ENCODE measurements at places on chromosomes 11 and 22.

GRCh38 chr22:33819743-33820142, 100.5 kb downstream of the LARGE1 start:
- DNase-seq, result no peak

GRCh38 chr11:43376594-43376993, 17.9 kb downstream of the TTC17 start:
- no peak for DNase-seq

- DNase-seq, result peak; percentile 93
Observed at GRCh38 chr11:62542750-62543567, 3.6 kb downstream of the AHNAK start.

DNA sequence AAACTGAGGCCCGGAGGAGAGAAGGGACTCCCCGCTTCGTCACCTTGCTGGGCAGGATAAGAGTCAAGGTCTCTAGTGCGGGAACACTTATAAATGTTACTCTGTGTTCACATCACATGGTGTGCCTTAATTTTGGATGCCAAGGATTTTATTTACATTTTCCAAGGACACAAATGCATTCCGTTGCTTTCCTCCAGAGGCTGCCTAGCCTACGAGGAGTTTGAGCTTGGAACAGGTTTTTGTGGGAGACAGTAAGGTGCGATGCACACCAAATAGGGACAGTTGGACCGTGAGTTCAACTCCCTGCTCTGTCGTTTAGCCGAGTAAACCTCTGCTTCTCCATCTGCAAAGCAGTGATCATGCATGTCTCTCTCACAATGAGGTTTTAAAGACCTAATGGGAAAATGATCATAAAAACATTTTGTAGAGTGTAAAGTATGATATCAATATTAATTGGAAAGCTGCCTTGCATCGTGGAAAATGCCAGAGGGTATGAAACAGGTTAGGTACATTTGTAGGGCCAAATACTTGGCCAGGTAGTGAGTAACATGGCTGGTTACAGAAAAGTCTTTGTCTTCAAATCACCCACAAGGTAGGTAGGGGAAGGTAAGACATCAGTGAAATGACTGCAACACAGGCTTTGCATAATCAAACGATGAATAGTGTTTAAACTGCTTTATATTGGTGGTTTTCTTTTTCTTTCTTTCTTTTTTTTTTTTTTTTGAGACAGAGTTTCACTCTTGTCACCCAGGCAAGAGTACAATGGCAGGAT, 61.8 kb downstream of the ST3GAL4 start:
- DNase-seq, result no peak

- DNase-seq, result peak; percentile 77
Observed at GRCh38 chr22:19941365-19942082, at the start of the genes COMT and TXNRD2. Gene COMT, plus strand, starts transcription at chr22:19941772. Its CDS starts 20,755 bp downstream, at chr22:19962527. Gene TXNRD2, minus strand, starts transcription at chr22:19941818. Its CDS starts 15 bp downstream, at chr22:19941803.

DNA sequence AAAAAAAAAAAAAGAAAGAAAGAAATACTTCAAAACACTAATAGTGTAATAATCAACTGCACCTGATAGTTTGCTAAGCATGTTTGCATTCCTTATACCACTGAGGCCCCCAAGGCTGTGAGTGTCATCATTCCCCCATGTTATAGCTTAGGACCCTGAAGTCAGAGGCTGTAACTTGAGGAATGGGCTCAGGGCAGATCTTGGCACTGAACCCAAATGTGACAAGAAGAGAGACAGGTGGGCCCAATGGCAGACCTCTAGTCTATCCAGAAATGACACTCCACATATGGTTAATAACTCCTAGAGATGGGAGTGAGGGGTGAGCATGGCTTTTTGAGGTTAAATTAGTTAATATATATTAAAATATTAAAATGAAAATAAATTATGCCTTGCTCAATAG, 13.2 kb downstream of the ZNF70 start:
- no peak for DNase-seq

DNA sequence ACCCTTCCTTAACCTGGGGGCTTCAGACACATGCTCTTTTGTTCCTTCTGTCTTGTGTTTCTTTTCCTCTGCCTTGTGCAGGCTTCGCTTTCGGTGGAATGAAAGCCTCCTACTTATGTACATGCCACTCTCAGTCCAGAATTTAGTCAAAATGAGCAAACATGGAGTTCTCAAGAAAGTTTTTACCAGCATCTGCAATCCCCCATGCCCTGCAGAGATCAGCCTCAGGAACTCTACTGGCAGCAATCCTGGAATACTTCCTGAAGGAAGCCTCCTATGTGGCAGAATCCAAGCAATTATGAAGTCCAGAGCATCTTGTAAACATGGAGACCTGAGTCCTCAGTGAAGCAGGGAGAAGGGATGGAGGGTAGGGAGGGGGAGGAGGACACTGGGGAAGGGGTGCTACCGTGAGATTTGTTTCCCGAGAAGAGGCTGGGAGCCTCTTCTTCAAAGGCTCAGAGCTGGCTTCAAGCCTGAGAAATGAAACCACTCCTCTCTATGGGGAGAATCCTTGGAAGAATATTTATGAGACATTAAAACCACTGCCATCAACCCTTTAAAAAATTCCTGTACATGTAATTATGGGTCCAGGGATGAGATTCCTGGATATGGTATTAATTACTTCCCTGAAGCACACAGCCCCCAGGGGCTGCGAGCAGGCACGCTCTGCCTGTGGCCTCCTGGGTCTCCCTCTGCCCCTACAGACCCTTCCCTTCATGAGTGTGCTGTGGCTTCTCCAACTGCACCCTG, 58.4 kb downstream of the TENM4 start:
- DNase-seq, result no peak

DNA sequence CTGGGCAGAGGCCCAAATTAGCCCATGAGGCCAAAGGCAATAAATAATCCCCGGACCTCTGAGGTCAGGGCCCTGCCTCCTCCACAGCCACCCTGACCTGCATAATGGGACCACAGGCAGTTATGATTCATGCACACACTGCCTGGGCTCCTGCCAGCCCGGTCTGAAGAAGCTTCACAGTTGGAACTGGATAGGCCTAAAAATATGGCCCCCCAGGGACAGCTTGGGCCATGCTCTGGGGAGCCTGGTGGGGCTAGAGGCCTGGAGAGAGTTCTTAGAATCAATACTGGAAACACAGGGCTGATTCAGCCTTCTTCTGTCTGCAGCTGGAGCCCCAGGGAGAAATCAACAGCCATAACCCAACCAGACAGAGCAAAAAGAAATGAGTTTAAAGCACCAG, 112.8 kb upstream of the CADM1 start:
- peak; percentile 54 for DNase-seq

DNA sequence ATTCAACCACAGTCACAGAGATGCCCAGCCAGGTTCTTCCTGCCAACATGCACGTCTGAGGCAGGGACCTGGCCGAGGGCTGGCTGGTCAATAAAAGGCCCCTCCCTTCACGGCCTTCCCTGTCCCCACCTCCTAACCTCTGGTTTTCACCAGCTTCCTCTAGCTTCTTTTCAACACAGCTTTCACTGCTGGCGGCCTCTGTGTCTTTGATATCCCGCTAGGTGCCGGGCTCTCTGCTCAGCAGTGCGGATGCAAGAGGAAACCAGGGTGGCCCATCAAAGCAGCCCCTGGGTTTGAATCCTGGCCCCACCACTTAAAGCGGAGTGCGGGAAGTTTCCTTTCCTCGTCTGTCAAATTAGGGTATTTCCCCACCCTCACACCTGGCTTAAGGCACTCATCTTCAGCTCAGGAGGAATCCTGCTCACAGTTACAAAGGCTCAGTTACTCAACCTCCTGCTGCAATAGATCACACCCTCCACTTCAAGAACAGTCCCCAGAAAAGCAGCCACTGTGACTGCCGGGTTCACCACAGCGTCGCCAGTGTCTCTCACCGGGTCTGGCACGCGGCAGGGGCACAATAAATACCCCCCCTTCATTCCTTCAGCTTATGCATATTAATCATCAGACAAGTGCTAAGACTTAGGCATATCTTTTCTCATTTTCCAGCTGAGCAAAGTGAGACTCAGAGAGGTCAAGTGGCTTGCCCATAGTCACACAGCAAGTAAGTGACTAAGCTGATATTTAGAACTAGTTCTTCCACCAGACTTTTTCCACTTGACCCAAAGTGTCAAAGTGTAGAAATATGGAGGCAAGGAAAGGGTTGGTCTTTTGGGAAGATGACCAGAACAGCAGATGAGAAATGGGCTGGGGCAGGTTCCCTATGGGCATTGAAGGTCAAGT, 45.7 kb downstream of the TXN2 start:
- no peak for DNase-seq

DNA sequence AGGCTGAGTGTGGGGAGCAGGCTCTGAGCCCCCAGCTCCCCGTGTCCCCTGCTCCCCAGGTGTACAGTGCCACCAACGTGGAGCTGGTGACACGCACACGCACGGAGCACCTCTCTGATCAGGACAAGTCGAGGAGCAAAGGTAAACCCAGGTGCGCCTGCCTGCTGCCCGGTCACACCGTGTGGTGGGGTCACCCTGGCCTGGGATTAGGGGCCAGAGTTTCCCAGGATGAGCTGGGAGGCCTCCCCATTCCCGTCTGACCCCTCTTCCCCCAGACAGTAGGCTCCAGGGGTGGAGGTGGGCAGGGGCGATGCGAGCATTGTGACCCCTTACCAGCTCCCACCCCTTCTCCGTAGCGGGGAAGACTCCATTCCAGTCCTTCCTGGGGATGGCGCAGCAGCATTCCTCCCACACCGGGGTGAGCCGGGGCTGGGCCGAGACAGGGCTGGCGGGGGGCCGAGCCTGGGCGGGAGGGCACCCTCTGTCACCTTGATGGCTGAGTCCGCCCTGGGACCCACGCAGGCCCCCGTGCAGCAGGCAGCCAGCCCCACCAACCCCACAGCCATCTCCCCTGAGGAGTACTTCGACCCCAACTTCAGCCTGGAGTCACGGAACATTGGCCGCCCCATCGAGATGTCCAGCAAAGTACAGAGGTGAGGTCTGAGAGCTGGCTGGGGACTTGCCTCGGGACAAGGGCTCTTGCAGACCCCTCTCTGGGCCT, 3.7 kb upstream of the SSH3 start:
- DNase-seq, result no peak

GRCh38 chr11:125201525-125202141, 37.1 kb downstream of the PKNOX2 start:
- no peak for DNase-seq

DNA sequence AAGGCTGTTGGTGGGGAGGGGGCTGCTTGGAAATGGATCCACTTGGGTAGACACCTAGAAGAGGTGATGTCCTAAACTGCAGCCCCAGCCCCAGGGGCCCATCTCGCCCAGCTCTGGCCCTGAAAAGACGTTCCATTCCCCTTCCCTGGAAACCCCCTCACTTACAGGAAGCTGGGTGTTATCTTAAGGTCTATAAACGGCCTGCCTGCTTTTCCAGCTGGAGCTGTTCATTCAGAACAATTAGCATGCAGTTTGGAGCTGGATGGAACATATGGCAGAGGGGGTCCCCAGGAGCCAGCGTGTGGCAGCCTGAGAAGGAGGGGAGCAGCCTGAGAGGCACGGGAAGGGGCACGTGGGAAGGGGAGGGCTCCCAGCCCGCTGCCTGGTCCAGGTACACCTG, 139.6 kb downstream of the PKNOX2 start:
- DNase-seq, result no peak

DNA sequence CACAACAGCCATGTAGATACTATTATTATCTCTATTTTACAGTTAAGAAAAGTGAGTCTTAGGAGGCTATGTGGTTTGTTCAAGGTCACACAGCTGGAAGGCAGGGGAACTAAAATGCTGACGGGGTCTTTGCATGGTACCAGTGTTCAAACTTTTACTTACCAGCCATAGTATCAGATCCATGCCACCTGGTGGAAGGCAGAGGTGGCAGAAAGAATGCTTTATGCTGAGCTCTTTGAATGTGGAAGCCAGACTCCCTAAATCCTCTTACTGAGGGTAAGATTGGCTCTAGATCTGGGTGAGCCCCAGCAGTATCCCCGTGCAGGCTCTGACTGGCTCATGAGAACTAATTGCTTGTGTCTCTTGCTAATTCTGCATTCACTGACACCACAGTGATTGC, 54.3 kb upstream of the NAV2 start:
- no peak for DNase-seq

- no peak for DNase-seq
Observed at GRCh38 chr11:121048464-121049233, 24.7 kb downstream of the TBCEL start.

- DNase-seq, result peak; percentile 85
Observed at GRCh38 chr22:31082606-31083376, 1.7 kb downstream of the SMTN start.

- DNase-seq, result no peak
Observed at GRCh38 chr11:1059759-1060158, 14.9 kb upstream of the MUC2 start.

DNA sequence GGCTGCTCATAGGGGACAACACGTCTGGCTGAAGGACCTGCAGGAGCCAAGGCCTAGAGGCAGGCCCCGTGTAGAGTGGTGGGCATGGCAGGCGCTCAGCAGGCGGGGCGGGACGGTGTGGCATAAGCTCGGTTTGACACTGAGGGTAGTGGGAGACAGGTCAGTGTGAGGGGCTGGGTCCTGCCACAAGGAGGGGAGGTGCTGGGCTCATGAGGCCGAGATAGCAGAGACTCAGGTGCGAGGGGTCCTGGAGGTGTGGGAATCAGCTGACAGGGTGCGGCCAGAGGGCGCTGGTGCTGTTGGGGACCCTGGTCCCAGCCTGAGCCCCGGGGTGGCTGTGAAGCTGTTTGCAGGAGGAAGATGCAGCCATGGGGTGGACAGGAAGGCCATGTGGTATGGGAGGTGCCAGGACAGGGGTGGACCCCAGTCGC, 6.7 kb downstream of the SLC22A12 start:
- peak; percentile 18 for DNase-seq
